Umbilical cord (tissue), 2 donors: ENCODE measurements at places on chromosomes 6 and 20. TPM values are rescaled to one million over a fixed set of nuclear protein-coding genes. Genes with fewer than 3 reads are reported as not detected.

Gene REM1
- not detected for total RNA-seq

Gene C2
- total RNA-seq = 27.0 TPM

Gene CDH26
- total RNA-seq = 7.9 TPM

DNA sequence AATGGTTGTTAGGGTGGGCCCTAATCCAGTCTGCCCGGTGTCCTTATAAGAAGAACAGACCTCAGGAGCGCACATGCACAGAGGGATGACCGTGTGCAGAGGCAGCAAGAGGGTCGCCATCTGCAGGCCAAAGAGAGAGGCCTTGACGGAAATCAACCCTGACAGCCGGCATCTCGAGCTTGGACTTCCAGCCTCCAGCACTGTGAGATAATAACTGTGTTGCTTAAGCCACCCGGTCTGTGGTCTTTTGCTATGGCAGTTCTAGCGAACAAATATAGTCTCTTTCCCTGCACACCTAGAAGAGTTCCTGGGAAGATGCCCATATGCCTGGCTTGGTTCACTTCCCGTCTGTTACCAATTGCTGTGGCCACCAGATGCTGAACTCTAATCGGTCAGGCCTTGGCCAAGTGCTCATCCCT lies 35.3 kb upstream of the PTGIS start:
- DNase-seq = no peak

GRCh38 chr6:111767752-111768430 lies 105.4 kb downstream of the FYN start:
- no peak for DNase-seq

- DNase-seq = peak; percentile 65
These were observed 60.8 kb downstream of the SLC35D3 start for GRCh38 chr6:136982928-136983327.

DNA sequence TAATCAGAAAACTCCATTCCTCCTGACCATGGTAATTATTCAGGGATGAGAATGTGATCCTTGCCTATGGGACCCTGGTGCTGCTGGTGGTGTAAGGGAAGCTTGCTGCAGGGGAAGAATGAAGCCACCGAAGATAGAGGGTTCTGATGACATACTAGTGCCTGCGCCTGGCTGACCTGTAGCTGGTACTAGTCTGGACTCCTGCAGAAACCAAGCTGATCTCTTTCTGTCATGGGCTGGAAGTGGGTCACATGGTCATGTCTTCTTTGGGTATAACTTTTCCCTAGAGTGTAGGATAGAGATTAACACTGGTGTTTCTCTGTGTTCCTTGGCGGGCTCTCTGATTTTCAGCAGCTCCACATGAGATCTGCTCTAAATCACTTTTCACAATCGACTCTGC lies 8.6 kb upstream of the SLC4A11 start:
- peak; percentile 41 for DNase-seq

- no peak for DNase-seq
These were observed 44.5 kb upstream of the STMND1 start for GRCh38 chr6:17057322-17057721.

GRCh38 chr6:87716928-87717614 lies 15.0 kb upstream of the AKIRIN2 start:
- DNase-seq = peak; percentile 80

GRCh38 chr6:75089921-75090320 lies 115.9 kb downstream of the COL12A1 start:
- no peak for DNase-seq

- no peak for DNase-seq
These were observed 471.8 kb upstream of the MAN1A1 start for GRCh38 chr6:119821380-119821779.

- no peak for DNase-seq
These were observed 19.5 kb upstream of the ADTRP start for GRCh38 chr6:11798096-11798495.

GRCh38 chr6:86412057-86412456 lies 525.3 kb upstream of the HTR1E start:
- DNase-seq = no peak

- DNase-seq = no peak
These were observed 6.7 kb downstream of the MCUR1 start for GRCh38 chr6:13807696-13808095.
